ENCODE measurements at places on chromosomes 11 and 22.

GRCh38 chr11:61149624-61150615 is 11.3 kb downstream of the VPS37C start:
- no peak for DNase-seq

- DNase-seq, result no peak
Measured at GRCh38 chr11:44083906-44084305, 11.6 kb upstream of the EXT2 start.

- DNase-seq, result no peak
Measured at GRCh38 chr11:96303064-96303463, 39.9 kb downstream of the MAML2 start.

GRCh38 chr11:32154275-32154674 is 63.4 kb downstream of the RCN1 start:
- no peak for DNase-seq

- DNase-seq, result no peak
Measured at GRCh38 chr11:120144501-120144900, 6.6 kb upstream of the TRIM29 start.

DNA sequence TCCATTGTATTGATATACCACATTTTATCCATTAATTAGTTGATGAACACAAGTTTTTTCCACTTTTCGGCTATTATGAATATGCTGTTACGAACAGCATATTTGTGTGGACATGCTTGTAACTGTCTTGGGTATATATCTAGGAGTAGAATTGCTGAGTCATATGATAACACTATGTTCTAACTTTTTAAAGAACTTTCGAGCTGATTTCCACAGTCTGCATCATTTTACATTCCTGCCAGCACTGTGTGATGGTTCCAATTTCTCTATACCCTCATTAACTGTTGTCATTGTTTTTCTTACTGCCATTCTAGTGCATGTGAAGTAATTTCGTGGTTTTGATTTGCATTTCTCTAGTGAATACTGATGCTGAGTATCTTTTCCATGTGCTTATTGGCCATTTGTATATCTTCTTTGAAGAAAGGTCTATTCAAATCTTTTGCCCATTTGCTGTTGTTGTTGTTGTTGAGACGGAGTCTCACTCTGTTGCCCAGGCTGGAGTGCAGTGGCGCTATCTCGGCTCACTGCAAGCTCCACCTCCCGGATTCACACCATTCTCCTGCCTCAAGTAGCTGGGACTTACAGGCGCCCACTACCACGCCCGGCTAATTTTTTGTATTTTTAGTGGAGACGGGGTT is 7.4 kb upstream of the RCE1 start:
- DNase-seq, result no peak

- no peak for DNase-seq
Measured at GRCh38 chr11:111571829-111572501, 30.3 kb upstream of the SIK2 start.

DNA sequence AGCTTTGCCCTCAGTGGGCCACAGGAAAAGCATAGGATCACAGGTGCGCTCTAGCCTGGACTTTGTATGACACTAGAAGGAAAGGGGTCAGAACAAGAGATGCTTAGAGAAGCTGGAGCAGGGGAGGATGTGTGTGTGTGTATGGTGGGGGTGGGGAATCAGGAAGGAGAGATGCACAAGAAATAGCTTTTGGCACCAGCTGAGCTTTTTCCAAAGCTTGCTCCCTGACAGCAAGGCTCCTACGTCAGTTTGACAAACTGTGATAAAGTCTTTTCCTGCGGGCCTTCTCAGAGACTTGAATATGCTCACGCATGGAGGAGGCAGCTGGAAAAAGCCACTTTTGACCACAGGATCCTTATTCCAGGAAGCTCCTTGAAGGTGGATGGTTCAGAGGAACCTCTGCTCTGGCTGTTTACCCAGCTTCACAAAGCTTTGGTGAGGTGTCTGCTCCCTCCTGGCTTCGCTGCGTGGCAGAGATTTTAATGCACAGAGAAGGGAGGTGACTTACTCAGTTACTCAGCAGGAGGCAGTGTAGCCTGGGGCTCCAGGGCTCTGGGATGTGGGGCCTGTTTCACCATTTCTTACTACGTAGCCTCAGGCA is 3.9 kb downstream of the CDC42EP1 start:
- DNase-seq, result no peak

- DNase-seq, result no peak
Measured at GRCh38 chr11:86355256-86355655, 19.4 kb upstream of the CCDC81 start.

DNA sequence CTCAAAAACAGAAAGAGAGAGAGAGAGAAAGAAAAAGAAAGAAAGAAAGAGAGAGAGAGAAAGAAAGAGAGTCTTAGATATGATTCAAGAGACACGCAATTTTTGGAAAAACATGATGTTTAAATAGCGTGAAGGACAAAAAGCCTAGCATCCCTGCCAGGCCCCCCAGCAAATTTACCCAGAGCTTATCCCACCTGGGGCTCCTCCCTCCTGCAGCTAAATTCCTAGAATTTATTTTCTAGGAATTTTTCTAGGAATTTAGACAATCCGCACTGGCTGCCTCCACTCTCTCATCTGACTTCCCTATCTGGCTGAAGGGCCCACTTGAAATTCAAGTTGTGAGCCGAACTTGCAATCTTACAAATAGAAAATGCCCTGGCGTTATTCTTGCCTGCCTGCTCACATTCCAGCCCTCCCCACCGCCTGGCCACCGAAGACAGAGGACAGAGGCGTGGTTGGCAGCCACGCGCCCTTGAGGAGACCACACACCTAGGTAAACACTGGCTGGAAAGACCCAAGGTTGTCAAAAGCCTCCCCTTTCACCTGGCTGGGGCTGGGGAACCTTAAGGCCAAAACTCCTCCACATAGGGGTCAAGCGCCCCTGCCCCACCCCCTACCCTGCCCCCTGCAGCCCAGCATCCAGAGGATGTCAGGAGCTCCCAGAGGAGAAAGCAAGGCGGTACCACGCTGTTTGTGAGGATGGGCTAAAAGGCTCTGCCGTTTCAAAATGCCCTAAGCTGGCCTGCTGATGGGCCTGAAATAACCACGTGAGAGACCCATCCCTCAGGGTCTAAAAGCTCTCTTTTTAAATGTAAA is 42.2 kb downstream of the AHNAK start:
- no peak for DNase-seq

Data from T-cell (primary cell).